SK-N-DZ (cell line): ENCODE measurements at places on chromosomes 11 and 22.

DNA sequence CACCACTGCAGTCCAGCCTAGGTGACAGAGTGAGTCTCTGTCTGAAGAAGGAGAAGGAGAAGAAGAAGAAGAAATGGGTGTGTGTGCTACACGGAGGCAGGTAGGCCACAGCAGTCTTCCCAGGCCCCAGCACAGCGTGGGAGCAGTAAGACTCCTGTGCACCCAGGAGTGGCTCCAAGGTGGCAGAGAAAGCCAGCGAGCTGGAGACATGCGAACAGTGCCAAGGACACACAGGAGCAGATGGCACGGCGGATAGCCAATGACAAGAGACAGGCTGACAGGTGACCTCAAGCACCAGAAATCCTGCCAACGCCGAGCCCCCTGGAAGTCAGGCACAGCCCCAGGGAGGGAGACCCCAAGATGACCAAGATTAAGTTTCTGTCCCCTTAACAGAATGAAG lies 9.0 kb upstream of the SCGB1A1 start:
- DNase-seq, result no peak

- DNase-seq, result no peak
These were observed 96.1 kb downstream of the MAML2 start for GRCh38 chr11:96246718-96247552.

GRCh38 chr11:57742087-57742452 lies 779 bp downstream of the SELENOH start:
- DNase-seq, result no peak

DNA sequence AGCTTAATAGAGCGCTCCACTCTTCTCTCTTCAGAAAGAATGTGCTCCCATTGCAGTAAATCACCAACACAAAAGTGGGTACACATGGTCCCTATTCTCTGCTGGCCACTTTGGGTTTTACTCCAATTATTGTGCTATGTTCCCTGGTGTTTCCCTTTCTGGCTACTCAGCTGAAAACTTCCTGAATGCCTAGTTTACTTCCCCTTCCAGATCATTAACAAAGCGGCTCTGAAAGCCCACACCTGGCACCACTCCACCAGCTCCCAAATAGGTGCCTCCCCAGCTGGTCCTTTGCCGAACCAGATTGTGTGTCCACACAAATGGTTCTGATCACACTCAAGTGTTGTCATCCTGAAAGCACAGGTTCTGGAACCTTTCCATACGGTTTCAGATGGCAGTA lies 443.7 kb downstream of the NTM start:
- DNase-seq, result no peak

- DNase-seq, result no peak
These were observed 38.6 kb downstream of the ETS1 start for GRCh38 chr11:128548649-128549255.

- no peak for DNase-seq
These were observed 8.2 kb upstream of the FNBP4 start for GRCh38 chr11:47775240-47775869.

GRCh38 chr11:107864591-107864990 lies 6.0 kb upstream of the SLC35F2 start:
- DNase-seq, result no peak

GRCh38 chr11:12086271-12087074 lies 23.9 kb upstream of the MICAL2 start:
- DNase-seq, result no peak

- DNase-seq, result no peak
These were observed 31.6 kb upstream of the ME3 start for GRCh38 chr11:86703987-86704386.

- DNase-seq, result no peak
These were observed 9.7 kb upstream of the CCKBR start for GRCh38 chr11:6249770-6250555.

DNA sequence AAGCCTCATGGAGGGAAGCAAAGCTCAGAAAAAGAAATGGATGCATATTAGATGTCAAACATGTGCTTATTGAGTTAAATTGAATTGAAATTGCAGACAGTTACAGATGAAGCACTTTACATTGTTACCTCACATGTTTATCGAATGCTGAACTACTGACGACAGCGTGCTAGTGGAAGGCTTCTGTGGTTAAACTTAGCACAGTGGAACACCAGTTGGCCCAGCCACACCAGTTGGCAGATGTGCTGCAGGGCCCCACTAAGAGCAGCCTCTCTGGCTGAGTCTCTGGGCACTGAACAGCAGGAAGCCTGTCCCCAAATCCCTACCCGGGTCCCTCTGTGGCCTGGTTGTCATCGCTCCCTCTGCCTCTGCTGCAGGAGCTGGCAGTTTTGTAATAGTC lies 242.1 kb downstream of the NTM start:
- no peak for DNase-seq

GRCh38 chr22:45769569-45770210 lies 98.1 kb downstream of the ATXN10 start:
- no peak for DNase-seq

- DNase-seq, result no peak
These were observed 509.5 kb downstream of the KCNA4 start for GRCh38 chr11:29507376-29507775.

DNA sequence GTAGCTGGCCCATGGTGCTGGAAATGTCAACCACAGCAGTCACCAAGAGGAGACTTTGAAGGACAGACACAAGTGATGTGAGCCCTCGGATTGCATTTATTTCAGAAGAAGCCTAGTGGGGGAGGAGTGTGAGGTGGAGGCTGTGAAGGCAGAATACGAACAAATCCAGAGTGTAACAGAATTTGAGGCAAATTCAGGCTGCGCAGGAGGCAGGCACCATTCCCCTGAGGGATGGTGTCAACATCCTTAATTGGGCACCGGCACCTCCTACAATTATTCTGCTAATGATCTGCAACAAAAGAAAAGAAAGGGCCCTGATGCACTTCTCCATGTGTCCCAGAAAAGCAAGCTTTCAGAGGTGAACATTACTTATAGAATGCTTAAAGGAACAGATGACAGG lies 32.2 kb downstream of the CWC15 start:
- no peak for DNase-seq

DNA sequence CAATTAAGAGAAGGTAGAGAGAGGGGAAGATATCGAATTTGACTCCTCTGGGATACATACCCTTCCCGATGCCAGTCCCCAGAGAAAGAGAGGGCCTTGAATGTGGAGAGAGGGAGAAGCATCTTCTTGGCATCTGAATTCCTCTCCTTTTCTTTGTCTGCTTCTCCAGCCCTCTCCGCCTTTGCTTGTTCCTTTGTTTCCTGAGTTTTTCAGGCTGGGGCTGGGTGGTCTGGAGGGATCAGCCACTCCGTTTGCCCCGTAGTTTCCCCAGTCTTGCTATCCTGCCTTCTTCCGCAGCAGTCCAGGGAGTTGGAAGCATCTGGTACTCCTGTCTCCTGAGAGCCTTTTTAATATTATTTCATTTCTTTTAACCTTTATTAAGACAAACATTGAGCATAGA lies 107.1 kb upstream of the CADM1 start:
- no peak for DNase-seq

- no peak for DNase-seq
These were observed 7.5 kb downstream of the ROBO4 start for GRCh38 chr11:124890151-124890550.

DNA sequence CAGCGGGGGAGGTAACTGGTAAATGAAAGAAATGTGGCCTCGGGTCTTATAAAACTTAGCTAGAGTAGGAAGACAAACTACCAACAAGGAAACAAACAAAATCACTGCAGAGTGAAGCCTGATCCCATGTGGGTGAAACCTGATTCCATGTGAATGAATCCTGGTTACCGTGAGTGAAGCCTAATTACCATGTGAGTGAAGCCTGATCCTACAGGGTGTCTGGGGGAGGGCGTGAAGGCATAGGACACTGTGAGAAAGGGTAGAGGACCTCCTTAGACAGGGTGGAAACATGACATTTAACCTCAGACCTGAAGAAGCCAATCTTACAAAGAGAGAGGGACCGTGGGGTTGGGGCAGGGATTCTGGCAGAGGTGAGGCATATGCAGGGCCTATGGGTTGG lies 106.2 kb upstream of the USP47 start:
- DNase-seq, result no peak

DNA sequence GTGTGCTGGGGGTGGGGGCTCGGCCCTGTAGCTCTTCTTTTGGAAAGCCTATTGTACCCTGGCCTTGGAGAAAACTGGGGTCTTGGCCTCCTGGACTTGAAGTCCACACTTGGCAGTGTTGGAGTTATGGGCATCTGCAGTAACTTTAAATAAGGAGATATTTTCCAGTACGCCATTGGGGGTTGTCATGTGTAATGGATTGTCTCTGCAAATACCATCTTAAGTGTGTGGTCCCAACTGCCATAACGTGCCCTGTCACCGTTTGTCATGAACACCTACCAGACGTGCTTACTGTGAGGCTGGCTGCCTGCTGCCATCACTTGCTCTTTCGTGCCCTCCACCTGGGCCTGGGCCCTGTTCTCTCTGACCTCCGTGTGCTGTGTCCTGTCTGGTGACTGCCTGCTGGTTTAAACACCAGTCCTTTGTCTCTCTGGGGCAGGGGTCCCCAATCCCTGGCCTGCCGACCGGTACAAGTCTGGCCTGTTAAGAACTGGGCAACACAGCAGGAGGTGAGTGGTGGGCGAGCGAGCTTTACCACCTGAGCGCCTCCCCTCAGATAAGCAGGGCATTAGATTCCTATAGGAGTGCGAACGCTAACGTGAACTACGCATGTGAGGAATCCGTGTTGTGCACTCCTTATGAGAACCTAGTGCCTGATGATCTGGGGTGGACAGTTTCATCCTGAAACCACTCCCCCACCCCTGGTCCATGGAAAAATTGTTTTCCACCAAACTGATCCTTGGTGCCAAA lies 3.6 kb upstream of the ZDHHC8 start:
- DNase-seq, result no peak

GRCh38 chr11:11382858-11383532 lies 29.9 kb upstream of the CSNK2A3 start:
- no peak for DNase-seq

DNA sequence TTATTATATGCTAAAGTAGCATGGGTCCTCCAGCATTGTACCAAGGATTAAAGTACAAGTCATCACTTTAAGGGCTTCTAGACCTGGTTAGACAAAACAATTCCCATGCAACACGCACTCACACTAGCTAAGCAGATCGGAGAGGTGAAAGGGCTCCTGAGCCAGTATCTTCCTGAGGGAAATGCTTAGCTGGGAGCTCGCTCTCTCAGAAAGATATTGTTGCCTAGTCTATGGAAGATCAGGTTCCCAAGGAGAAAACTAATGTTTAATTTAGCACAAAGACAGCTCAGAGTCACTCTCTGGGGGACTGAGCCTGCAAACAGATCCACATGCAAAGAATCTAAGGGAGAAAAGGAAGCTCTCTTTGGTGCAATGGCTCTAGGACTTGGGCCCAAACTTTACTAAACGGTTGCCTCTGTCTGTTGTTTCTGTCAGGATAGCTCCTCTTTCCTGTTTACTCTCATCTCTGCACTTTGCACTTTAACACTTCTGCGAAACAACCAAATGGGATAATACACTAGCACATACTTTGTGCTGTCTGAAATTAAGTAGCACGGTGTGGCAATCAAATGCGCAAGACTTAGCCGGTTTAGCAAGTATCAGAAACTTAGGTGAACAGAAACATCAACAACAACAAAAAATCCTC lies 10.7 kb downstream of the MAML2 start:
- DNase-seq, result no peak

DNA sequence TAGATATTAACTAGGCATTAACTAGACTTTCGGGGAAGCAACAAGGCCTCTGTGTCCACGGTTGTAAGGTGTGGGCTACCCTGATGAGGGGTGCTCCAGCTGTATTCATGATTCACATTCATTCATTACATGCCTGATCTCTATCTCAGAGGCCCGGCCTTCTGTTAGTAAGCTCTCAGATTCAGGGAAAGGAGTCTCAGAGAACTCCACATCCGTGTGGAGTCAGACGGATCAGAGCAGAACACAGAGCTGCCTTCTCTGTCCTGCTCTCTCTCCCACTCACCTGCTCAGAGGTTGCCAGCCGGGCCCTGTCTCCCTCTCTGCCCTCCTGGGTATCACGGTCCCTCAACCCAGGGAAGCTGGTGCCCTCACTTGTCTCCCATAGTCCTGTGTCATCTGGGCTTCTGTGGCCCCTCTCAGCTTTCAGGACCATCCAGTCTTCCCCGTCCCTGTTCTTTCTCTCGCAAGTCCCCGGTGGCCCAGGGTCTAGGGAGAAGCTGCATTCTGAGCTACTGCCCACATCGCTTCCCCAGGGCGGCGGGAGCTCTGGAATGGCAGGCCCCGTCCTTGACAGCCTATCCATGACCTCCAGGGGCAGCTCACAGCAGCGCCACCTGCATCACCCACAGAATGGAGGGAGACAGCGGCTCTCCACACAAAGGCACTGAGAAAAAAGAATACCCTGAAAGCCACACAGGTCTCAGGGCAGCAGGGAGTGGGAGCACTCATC lies 4.3 kb downstream of the TP53AIP1 start:
- DNase-seq, result no peak
